ENCODE measurements at places on chromosomes 3 and 15.

GRCh38 chr3:37934631-37935289 lies 55.8 kb upstream of the VILL start:
- no peak for DNase-seq

DNA sequence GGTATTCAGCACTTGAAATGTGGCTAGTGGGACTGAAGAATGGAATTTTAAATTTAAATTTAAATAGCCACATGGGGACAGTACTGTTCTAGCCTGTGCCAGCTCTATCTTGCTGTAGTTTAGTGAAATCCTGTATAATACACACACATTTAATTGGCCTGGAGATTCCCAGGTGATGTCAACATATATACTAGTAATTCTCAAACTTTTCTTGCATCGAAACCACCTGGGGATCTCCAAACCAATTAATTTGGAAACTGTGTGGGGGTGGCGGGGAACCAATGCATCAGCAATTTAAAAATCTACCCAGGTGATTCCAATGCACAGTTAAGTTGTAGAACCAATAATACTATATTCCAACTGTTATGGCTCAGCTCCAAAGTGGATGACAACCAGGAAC lies 228.9 kb upstream of the MRPL3 start:
- DNase-seq: no peak

DNA sequence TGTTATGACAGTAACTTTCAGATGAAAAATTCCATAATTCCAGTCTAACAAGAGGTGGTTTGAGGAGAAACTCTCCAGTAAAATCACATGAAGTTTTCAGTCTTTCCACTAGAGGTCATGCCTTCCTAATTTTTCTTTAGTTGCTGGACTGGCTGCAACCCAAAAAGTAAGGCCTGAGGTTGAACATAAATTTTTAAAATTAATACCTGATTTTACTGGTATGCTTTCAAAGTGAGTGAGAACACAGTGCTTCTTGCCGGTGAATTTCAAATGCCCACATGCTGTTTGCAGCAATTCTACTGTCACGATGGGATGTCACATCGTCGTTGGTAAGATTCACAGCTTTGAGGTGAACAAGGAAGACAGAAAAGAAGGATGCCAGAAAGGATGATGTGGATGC lies 89.0 kb upstream of the FGF12 start:
- DNase-seq: no peak

DNA sequence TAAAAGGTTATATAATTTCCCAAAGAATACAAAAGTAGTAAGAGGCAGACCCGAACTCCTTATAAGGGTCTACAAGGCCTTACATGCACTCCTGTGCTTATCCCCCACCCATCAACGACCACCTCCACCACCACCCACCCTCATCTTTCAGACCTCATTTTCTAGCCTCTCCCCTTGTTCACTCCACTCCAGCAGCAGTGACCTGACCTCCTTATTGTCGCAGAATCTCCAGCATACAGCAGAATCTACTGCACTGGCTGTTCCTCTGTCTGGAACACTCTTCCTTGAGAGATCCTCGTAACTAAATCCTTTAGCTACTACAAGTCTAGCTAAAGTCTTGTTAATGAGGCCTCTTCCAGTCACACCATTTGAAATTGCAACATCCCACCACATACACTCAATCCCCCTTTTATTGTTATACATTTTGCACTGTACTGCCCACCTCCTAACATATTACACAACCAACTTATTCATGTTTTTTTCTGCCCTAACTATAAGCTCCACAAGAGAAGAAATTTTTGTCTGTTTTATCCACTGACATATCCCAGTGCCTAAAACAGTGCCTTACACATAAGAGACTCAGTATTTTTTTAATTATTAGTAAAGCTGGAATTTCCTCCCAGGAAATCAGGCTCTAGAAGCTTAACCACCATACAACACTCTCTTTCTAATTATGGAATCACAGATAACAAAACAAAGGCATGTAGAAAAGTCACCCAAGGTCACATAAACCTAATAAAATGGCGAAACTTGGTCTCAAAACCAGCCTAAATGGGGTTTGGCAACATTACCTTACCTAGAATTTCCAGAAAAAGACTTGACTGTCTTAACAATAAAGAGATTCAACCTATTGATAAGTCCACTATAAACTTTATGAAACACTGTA lies 40.2 kb downstream of the ZNF148 start:
- no peak for DNase-seq

DNA sequence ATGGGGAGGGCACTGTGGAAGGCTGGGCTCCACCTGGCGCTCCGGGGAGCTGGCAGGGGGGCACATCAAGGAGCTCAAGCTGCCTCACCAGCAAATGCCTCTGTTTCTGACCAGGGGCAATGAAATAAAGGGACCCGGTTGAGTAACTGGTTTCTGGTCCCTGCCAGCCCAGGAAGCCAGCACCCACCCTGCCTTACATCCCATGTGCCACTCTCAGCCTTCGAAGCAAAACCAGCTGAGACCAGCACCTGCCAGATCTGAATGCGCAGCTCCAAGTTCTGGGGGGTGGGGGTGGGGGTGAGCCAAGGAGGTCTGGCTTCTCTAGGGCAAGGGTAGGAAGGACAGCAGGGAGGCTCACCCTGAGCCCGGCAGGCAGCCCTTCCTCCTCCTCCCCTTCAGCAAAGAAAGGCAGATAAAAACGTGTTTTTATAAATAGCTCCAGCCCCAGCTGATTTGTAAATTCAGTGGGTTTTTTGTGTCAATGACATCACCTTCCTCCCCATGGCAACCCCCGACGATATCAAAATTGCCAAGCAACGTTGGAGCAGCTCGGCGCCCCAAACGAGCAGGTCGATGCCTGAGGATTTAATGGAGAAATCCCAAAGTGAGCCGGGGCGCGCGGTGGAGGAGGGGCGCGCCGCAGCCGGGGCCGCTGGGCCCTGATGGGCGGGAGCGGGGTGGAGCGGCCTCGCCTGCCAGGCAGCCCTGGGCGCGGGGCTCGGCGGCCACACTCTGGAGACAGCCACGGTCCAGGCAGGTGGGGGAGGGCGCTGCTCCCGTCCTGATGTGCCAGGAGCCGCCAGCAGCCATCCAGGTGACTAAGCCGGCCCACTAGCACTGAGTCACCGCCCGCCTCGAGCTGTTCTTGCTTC lies at the start of gene PAK6:
PAK6 (plus strand) TSS at position 532 of the 872 bp plus-strand sequence. CDS start 25,723 bp downstream, outside the sequence.
- DNase-seq: peak; percentile 26

DNA sequence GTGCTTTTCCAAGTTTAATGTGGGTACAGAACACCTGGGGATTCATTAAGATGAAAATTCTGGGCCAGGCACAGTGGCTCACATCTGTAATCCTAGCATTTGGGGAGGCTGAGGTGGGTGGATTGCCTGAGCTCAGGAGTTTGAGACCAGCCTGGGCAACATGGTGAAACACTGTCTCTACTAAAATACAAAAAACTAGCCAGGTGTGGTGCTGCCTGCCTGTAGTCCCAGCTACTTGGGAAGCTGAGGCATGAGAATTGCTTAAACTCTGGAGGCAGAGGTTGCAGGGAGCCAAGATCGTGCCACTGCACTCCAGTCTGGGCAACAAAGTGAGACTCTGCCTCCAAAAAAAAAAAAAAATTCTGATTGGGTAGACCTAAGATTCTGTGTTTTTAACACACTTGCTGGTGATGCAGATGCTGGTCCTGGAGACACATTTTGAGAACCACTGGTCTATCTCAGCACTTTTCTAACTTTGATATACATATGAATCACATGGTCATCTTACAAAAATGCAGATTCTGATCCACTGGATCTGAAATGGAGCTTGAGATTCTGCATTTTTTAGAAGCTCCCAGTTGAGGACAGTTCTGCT lies 223.8 kb upstream of the SATB1 start:
- no peak for DNase-seq

- DNase-seq: no peak
Measured at GRCh38 chr3:58421004-58421403, 12.6 kb downstream of the PDHB start.

- DNase-seq: no peak
Measured at GRCh38 chr15:79206940-79207339, 75.6 kb upstream of the ANKRD34C start.

DNA sequence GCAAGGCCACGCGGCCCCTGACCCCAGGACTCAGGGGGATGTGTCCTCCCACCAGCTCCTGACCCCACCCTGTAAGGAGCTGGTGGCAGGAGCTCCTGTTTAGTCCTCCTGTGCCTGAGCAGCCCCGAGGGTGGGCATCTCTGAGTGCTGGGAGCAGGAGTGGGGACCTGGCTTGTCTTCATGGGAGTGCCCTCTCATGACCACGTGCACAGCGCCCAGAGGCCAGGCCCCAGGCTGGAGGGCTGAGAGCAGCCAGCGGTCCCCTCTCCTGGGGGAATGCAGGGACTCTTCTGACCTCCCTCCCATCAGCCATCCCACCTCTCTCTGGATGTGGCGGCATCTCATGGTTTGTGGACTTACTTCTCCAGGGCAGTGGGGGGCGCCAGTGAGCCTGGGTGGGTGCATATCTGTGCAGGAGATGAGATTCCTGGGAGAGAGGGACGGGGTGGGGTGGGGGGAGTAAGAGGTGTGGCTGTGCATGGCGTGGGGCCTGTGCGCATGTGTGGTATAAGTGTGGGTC lies 205.6 kb downstream of the TBC1D2B start:
- DNase-seq: no peak

GRCh38 chr3:73808862-73809509 lies 184.2 kb upstream of the PDZRN3 start:
- DNase-seq: no peak

DNA sequence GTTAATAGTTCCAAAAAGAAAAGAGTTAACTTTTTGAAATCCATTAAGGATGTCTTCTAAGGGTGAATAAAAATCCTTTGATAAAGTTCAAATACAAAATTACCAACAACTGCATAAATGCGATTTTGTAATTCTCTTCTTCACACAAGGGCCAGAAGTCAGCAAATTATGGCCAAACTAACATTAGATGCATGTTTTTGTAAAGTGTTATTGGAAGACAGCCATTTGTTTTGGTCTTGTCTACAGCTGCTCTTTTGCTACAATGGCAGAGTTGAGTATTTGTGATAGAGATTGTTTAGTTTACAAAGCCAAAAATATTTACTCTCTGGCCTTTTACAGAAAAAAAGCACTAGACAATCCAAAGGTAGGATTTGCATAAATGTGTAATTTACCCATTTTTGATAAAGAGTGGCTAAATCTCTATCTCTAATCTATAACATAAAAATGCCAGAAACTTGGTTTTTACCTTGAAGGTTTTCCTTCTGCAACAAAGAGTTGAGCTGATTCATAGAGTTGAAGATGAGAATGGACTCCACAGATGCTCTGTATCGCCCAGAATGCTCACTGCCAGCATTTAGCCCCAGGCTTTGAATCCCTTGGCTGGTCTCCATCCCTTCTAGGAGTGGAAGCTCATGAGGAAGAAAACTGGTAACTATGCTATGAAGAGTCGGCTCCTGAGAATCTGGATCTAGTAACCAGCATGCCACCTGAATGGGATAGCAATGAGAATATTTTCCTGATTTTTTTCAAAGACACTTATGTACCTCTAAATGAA lies 64.5 kb downstream of the POLQ start:
- DNase-seq: no peak

DNA sequence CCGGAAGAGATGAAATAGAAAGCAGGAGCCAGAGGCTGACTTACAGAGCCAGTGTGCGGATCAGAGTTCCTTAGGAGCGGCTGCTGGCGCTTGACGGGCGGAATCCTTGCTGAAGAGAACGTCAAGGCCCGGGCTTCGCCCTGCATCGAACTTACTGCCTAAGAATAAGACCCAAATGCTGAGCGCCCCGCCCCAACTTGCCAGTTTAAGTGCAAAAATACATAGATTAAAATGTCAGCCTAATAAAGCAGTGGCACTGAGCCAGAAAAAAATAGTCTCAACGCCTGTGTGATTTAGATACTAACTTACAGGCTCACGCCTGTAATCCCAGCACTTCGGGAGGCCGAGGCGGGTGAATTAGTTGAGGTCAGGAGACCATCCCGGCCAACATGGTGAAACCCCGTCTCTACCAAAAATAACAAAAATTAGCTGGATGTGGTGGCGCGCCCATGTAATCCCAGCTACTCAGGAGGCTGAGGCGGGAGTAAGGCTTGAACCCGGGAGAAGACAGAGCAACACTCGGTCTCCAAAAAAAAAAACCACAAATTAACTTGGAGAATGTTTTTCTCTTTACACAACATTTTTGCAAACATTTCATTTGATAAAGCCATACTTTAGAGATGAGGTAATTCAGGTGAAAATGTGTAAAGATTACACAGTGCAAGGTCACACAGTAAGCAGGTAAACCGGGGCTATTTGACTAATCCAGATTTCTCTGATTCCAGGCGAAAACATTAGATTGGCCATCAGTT lies 1.2 kb upstream of the UBP1 start:
- DNase-seq: no peak

DNA sequence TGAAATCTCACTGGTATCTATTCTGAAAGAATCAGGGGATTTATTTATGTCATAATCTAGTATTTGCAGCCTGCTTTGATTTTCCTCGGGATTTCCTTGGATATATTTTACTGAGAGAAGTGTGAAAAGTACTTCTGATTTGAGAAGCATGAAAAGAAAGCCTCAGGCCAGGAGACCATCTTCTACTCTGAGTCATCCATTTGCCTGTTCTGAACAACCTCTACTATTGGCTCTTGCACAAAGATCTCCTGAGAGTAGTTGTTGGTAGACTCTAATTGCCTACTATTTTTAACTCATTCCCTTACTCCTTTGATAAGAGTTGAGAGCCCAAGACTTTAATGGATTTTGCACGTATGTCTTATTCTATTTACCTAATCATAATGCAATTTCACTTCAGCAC lies 318.9 kb downstream of the BCHE start:
- no peak for DNase-seq

DNA sequence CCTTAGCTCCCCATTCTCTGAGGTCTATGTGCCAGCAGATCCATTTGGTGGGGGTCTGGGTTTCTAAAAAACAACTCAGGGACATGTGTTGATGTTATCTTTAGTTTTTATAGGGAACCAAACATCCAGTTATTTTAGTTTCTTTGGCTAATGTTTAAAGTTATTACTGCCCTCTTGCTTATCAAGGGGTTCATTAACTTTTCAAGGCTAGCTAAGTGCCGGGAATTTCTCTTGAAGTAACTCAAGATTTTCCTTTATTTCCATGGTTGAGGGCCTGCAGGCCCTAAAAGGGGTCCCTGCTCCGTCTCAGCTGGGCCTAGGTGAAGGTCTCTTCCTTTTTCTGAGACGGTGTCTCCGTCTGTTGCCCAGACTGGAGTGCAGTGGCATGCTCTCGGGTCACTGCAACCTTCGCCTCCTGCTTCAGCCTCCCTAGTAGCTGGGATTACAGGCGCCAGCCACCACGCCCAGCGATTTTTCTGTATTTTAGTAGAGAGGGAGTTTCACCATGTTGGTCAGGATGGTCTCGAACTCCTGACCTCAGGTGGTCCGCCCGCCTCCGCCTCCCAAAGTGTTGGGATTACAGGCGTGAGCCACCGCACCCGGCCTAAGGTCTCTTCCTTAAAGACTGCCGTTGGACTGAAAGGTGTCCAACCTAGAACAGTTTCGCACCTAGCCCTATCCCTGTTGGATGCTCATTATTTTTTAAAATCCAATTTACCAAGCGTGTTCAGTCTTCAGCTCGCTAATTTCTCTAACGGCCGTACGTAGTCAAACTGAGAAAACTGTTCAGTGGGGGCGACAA lies 1.3 kb upstream of the OXSR1 start:
- no peak for DNase-seq

DNA sequence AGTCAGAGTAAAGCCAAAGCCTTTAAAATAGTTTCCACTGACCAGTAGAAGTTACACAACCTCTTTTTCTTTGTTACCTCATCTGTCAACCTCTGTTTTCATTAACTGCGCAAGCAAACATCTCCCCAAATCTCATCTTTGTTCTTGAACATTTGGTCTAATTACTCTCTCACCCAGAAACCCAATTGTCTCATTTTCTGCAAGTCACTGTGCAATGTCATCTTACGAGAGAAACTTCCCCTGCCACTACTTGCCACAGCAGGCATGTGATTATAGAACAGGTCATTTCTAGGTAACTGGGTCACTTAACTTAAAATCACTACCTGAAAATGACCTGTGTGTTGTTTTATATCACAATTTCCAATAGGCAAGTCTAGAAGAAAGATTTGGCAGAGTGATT lies 159.4 kb downstream of the SI start:
- DNase-seq: no peak

Measured in hindlimb muscle (tissue), 1 donor.